Activated naive CD4-positive, alpha-beta T cell treated with anti-CD3 and anti-CD28 coated beads for 36 hours (primary cell): ENCODE measurements at places on chromosomes 1 and 21.

GRCh38 chr1:177384461-177384860 lies 213.7 kb downstream of the BRINP2 start:
- H3K4me3 ChIP-seq = no peak overlapping the region
- H3K27ac ChIP-seq = no peak overlapping the region
- no peak for DNase-seq
- no peaks in the 10 kb centered on the region for H3K4me1 ChIP-seq
- H3K36me3 ChIP-seq = no peaks in the 10 kb centered on the region
- H3K27me3 ChIP-seq = peaks cover 2% of the 10 kb centered on the region

- H3K4me1 ChIP-seq = no peaks in the 10 kb centered on the region
- H3K27ac ChIP-seq = no peak overlapping the region
- no peak for DNase-seq
- peaks cover 18% of the 10 kb centered on the region for H3K27me3 ChIP-seq
These were observed 436.8 kb downstream of the CAMTA1 start for GRCh38 chr1:7221826-7222694.

DNA sequence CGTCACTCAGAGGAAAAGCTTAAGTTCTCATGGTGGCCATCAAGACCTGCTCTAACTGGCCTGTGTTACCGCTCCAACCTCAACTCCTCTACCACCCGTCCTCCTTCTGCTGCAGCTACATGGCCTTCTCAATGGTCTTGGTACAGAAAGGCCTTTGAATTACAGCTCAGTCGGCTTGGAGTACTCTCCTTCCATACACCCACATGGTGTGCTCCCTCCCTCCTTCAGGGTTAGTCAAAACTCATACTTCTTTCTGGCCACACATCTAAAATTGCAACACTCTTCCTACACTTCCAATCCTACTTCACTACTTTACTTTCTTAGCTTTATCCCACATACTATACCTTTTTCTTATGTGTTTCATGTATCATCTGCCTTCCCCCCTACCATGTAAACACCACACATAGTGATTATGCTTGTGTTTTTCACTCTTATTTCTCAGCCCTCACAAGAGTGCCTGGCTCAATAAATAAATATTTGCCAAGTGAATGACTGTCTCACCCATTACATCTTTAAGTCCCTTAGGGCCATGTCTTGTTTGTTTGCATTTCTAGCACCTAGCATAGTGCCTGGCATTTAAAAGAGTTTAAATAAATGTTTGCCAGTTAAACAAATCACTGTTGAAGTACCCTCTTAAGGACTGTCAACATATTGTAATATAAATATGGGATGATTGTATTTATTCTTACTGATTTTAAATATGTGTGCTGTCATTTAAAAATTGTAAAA lies 37.6 kb upstream of the HMCN1 start:
- peaks cover 12% of the 10 kb centered on the region for H3K4me1 ChIP-seq
- no peak overlapping the region for H3K4me3 ChIP-seq
- no peak overlapping the region for H3K27ac ChIP-seq
- no peaks in the 10 kb centered on the region for H3K36me3 ChIP-seq
- peaks cover 5% of the 10 kb centered on the region for H3K27me3 ChIP-seq
- DNase-seq = no peak

DNA sequence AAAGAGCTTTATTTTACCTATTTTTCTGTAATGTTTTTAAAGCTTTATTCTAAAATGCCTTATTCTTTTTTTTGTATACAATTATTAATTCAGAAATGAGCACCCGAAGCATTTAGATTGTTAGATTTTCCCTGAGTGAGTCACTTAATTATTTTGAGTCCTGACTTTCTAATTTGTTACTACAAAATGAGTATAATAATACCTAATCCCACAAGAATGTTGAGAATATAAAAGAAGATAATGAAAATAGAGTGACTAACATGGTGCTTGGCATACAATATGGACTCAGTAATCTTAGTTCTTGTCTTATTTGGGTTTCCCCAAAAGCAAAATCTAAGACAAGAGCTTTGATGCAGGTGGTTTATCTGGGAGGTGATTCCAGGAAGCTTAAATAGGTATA lies 142.2 kb downstream of the LHX8 start:
- DNase-seq = no peak
- no peak overlapping the region for H3K27ac ChIP-seq
- no peaks in the 10 kb centered on the region for H3K27me3 ChIP-seq
- no peaks in the 10 kb centered on the region for H3K4me1 ChIP-seq
- no peaks in the 10 kb centered on the region for H3K36me3 ChIP-seq
